ENCODE measurements at places on chromosomes 11 and 22. TPM values are rescaled to one million over a fixed set of nuclear protein-coding genes. Genes with fewer than 3 reads are reported as not detected.

TEX54 gene
- total RNA-seq, result not detected

TKFC gene
- total RNA-seq, result 6.2 TPM

MS4A4E gene
- total RNA-seq, result 1.8 TPM

DNA sequence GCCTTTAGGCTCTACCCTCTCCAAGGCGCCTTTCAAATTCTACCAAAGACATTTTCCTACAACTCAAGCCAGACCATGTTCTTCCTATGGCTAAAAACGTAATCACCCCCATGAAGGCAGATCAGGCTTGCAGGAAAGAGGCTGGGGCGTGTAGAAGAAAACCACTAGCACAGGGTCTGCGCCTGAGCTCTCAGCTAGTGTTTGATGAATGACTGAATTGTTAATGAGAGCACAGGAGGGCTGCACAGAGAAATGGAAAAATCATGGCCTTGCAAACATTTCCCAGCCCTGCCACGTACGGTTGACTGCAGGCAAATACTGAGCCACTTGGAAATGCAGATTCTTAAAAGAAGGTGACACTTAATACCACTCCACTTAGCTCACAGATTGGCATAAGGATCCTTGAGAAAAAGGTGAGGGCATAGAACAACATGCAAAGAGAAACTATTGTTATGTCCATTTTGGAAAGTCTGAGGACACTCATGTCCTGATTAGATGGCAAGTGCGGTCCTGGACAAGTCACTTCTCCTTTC is 148.6 kb downstream of the NXPE2 start:
- no peak for DNase-seq

DNA sequence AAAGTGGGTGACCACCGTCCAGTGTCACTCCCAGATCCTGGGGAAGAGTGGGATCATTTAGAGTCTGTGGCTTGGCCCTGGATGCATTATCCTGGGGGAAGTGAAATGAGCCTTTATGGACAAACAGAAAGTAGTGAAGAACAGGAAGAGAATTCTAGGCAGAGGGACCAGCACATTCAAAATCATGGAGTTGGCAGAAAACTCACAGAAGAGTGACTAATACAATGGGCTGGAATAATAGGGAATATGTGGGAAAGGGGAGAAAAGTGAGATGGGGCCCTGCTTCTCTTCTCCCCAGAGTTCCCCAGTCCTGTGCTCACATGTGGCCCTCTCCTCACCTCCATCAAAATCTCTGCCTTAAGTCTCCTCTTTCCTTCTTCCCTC is 84.3 kb downstream of the CCDC81 start:
- no peak for DNase-seq

- no peak for DNase-seq
Observed at GRCh38 chr11:9596926-9597464, 23.5 kb downstream of the WEE1 start.

GRCh38 chr11:75598264-75598663 is 36.2 kb downstream of the SERPINH1 start:
- DNase-seq, result no peak

- DNase-seq, result no peak
Observed at GRCh38 chr11:11786234-11786633, 55.5 kb upstream of the USP47 start.

Data from uterus (tissue), 4 donors.